ENCODE measurements at places on chromosomes 7 and 10.

DNA sequence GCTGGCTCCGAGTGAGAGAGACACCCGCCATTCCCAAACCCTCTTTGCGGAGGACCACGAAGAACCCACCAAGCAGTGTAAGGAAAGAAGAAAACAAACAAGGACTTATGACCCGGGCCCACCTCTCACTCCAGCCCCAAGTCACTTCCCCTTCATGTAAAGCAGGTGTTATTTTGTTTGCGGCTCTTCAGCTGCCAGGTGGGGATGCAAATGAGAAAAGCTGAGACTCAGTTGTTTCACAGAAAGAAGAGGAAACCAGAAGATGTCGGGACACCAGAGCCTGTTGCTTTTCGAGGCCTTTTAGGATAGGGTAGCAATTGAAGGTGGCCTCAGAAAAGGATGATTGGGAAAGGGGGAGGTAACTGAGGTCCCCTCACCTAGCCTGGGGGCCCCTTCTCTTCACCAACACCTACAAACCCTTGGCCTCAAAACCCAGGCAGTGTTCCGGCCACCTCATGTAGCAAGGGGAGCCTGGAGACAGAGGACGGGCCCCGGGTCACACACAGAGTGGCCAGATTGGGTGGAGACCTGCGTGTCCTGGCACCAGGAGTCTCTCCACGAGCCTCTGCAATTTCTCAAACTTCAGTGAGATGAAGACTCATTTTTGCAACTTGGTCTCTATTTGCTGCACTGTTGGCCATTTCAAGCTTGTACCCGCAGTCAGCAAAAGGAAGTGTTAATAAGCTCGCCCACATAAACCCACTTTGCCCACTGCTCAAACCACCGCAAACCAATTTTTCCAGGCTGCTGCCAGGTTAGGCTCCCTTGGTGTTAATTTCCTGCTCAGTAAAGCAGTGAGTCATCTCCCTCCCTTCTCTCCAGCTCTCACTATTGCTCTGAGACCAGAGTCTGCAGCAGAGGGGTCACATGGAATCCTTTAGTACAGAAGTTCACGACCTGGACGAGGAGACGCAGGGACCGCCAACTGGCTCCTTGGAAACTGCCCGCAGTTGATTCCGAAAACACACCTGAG, 45.5 kb downstream of the AOC1 start:
- no peak for DNase-seq

- DNase-seq = no peak
These were observed 198.9 kb downstream of the TCF7L2 start for GRCh38 chr10:113148901-113149300.

GRCh38 chr10:102757323-102757722, 13.6 kb downstream of the WBP1L start:
- DNase-seq = no peak

GRCh38 chr7:28408105-28408959, 4.0 kb upstream of the CREB5 start:
- no peak for DNase-seq

DNA sequence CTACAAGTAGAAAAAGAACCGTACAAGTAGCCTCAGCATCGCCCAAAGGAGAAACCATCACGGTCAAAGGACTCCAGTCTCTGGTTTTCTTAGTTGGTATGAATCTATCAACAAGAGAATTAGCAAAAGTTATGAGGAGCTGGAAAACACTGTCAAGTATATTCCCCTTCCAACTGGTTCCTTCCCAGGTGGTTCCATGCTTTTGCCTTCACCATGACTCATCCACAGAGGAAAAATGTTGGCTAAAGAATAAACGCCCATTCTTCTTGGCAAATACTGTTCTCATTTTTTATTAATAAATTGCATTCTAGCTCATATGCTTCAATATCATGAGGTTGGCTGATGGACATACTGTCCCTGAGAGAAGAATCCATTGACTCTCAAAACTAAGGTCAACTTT, 6.4 kb downstream of the ELMO1 start:
- DNase-seq = no peak

DNA sequence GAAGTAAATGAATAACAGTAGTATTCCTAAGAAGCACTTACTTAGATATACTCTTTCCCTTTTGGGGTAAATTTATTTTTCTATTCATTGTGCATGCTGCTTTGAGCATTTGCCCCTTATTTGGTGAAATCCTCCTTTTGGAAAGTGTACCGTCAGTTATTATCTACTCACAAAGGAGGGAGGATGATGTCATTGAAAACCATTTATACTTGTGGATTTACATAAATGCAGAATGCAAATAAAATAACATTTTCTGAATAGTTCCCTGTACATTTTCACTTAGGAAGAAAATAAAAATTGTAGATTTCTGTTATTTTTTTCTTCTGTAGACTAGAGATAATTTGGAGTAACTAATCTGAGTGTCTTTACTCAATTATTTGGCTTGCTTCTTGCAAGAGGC, 29.5 kb upstream of the SEM1 start:
- DNase-seq = no peak

- DNase-seq = no peak
These were observed 39.6 kb downstream of the STARD3NL start for GRCh38 chr7:38217672-38218071.

DNA sequence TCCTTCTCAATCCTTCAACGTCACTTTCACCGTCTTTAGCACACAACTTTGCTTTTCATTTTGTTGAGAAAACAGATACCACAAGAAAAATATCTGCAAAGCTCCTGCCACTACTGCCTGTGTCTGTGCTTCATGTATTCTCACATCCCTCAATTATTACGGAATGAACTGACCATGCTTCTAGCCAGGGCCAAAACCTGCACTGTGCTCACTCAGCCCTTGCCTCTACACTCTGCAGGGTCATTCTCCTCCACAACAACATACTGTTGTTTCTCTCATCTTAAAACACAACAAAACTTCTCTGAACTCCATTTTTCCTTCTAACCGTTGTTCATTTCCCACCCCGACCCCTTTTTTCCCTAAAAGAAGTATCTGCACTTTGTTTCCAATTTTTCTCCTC, 29.5 kb downstream of the BMPR1A start:
- no peak for DNase-seq

DNA sequence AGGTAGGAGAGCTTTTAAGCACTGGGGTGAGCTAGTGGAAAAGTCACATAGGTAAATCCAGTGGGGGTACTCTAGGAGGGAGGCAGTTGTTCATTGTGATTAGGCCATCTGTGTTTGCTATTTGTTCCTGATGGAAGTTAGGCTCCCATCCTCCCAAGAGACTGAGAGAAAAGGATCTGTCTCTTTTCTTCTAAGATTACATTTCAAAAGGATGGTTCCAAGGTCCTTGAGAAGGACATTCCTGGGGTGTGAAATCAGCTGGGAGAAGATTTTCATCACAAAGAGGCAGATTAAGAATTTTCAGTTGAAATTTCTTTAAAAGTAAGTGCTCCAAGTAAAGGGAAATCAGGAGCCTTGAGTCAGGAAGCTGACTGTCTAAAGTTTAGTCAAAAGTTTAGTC, 210.8 kb upstream of the CSTF2T start:
- no peak for DNase-seq

DNA sequence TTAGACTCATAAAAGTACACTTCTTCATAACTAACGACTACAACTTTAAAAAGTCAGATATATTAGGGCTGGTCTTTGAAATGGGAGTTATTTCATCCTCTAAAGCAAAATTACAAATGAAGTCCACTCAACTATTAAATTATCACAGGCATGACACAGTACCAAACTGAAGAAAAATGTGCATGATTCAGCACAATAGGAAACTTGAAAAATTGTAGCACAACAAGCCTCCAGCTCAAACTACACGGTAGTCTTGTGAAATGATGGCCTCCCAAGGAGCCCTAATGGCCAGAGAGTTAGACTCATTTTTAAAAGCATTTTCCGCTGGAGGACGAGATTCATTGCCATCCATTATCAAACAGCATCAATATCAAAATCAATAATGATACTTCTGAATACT, 76.4 kb downstream of the MAGI2 start:
- no peak for DNase-seq

Data from stimulated activated CD8-positive, alpha-beta memory T cell treated with anti-CD3 and anti-CD28 coated beads, Interleukin-7, amount 100 ng/mL, for 48 hours (primary cell).